ENCODE measurements at places on chromosomes 6 and 20.

GRCh38 chr6:117169781-117170281, 95.5 kb upstream of the VGLL2 start:
- DNase-seq, result no peak

DNA sequence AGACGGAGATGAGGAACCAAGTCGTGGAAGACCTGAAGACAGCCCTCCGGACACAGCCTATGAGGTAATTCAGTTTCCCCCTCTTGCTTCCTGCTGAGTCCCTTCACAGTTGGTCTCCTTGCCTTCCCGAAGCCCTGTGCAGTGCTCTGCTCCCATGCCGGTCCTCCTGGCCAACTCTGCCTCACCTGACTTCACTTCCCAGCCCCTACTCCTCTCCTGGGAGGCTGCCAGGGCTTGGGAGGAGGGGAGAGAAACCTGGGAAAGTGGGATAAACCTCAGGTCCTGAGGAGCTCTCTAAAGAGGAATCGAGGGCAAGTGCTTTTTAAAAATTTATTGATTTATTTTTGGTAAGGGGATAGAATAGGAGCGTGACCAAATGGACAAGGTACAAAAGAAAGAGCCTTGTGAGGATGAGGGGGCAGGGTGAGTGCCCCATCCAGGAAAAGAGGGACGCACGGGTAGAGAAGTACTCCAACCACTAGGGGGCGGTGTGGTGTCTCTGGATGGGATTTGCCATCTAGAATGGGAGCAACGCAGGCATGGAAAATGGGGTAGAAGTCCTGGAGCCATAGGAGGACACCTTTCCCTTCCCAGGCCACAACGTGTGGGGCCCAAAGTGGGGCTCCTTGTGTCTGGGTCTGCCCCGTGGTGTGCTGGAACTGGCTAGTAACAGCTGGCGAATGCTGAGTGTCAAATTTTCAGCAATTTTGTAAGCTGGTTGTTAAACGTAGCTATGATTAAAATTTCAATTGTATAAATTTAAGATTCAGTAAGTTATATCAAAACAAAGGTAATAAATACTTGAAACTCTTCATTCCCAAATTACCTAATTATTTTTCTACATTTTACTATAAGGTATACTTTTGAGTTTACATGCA, 69.0 kb downstream of the MOCS1 start:
- peak; percentile 51 for DNase-seq

DNA sequence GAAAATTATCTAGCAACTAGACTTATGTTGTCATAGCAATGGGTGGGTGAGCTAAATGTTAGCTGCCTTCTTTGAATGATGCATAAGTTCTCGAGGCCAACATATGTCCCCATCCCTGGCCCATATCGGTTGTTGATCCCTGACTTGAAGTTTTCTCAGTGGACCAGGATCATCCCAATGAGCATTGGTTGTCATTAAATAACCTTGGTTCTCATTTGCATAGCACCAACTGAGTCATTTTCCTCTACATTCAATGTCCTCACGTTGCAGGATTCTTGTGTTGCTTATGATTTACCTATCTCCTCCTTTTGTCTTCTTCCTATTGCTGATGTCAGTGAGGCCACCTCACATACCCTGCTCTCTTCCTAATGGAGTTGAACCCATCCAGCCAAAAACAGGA, 12.1 kb upstream of the AHCY start:
- no peak for DNase-seq

DNA sequence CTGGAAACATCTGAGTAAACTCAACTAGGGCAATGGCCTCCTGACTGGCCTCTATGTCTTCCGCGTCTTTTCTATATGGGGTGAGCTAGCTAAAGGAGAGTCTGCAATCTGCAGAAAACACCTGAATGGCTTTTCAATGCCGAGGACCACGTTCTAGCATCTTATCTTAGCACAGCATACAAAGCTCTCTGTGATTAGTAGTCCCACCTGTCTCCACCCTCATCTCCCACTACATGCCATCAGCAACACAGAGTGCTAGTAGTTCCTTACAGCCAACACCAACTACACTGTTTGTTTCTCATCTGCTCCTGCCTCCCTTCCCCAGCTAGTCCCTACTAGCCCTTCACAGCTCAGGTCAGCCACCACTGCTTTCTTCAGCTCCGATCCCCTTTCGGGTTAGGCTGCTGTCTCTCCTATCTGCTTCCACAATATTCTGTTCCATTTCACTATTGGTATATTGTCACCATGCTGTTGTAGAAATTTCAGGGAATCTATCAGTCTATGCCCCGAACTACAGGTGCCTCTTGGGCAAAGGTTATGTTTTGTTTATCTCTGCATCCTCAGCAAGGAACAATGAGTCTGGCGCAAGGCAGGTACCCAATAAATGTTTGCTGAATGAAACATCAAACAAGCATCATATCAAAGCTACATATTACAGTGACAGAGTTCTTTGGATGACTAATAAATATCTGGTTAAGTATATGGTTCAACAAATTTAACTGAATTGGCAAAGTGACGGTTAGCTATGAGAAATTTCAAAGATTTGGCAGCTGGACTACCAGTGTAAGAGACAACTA, 12.2 kb downstream of the LYRM4 start:
- DNase-seq, result no peak

DNA sequence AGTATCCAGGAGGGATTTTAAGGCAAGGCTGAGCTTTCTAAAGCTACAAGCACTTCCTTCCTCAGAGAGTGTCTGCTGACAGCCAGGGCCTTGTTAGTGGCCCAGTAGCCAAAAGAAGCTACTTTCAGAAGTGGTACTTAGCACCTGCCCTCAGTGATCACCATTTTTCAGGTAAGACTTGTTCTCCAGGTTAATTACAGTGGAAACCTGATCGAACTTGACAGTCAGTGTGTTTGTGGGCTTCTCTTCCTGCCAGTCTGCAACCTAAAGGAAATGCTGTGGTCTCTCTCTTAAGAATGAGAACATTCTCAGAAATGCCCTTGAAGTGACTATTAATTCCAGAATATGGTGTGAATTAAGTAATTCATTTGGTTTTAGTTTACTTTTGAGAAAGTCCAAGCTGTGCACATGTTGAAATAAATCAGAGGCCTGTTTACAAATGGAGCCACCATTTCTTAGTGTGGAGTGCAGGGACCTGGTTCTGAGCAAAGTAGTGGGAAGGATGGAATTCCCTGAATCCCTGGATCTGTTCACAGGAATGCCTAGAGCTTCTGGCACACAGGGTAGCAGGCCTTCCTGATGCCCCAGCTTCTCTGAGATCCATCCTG, 185.3 kb upstream of the AGPAT4 start:
- DNase-seq, result no peak

DNA sequence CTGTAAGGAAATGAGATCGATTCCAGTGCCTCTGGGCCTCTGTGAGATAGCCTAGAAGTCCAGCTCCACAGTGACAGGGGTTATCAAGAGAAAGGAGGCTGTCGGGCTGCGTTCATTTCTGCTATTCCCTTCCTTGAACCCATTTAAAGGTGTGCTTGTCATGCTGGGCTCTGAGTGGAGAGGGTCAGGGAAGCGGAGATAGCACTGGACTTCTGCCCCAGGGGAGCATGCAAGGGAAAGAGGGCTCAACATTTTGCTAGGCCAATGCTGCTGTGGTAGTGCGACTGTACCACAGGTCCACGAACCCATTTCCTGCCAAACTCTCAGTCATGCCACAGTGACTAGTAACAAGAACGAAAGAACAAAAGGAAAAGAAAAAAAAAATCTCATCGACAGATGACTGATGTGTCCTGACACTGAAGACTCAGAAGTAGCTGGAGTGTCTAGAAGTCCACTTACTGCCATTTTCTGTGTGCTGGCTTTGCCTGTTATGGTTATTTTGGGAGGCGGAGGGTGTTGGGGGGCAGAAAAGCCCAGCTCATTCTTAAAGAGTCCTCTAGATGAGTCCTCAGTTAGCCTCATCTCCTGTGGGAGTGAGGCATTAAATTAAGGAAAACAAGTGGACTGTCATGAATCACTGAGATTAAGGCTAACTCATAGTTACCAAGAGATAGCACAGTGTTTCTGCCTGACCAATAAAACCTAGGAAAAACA, 8.1 kb downstream of the NEDD9 start:
- no peak for DNase-seq

- DNase-seq, result peak; percentile 48
Measured at GRCh38 chr6:34457742-34458735, 7.8 kb upstream of the PACSIN1 start.

- DNase-seq, result no peak
Measured at GRCh38 chr6:132219901-132220300, 181.4 kb downstream of the MOXD1 start.

DNA sequence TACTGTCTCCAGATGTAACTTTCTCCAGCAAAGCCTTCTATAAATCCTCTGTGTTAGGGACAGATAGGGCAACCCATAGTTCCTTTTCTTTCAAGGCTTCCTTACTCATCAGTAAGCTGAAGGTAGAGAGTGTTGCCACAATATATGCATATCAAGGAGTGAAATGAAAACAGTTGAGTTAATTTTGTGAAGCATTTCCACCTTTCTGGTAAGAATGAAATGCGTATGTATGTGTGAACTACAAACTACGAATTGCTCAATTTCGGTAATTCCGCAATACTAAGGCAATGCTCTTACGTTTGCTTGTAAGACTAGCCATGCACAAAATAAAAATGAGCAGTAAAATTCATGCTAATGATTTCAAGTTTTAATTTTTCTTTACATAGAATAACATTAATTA, 61.2 kb upstream of the HBS1L start:
- DNase-seq, result no peak

DNA sequence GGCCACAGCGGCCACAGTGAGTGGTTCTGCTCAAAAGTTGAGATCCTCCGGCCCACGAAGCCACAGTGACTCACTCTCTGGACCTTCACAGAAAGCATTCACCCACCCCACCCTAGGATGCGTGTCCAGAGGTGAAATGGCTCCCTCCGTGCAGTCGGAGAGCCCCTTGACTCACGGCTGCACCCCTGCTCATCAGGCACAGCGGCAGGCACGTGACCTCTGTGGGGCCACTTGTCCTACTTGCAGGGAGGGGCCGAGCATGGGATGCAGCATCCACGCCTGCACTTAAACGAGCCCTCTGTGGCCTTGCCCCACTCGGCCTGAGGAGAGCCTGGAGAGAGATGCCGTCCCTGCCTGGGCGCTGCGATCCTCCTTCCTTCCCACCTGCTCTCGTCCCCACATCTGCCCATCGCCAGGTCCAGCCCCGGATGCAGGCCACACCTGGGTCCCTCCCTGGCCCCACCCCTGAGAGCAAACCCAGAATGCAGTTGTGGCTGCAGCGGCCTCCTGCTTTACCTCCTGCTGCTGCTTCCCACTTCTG, 28.7 kb downstream of the NTSR1 start:
- no peak for DNase-seq

- no peak for DNase-seq
Measured at GRCh38 chr6:88869263-88870020, 94.0 kb downstream of the RNGTT start.

- DNase-seq, result no peak
Measured at GRCh38 chr20:60900618-60901017, 351.4 kb upstream of the CDH4 start.

DNA sequence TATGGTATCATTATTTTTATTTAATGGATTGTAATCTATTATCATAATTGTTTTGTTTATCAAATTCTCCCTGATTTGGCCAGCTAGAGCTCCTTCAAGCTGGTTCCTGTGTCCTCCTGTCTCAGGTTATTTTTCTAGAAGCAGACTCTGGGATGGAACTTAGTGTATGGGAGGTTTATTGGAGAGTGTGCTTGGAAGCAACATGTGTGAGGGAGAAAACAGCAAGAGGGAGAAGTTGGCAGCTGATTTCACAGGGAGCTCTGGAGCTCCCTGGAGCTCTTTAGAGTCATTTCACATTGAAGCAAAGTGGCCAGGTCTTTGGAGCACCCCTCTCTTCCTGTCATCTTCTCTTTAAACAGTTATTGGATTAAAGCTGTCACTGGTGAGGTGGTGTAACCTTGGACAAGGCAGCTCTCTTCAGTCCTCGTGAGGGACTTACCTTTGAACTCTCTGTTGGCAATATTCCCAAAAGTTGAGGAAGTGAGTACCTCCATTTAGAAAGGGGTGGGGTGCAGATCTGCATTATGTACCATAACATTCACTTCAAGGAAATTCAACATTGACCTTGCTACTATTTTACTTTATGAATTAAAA, 103.6 kb downstream of the PHF3 start:
- no peak for DNase-seq

- DNase-seq, result no peak
Measured at GRCh38 chr20:52494244-52494643, 302.7 kb upstream of the ZFP64 start.

- no peak for DNase-seq
Measured at GRCh38 chr20:48621376-48622078, 206.3 kb downstream of the PREX1 start.

GRCh38 chr20:21388566-21388965, 8.8 kb downstream of the NKX2-4 start:
- DNase-seq, result no peak

DNA sequence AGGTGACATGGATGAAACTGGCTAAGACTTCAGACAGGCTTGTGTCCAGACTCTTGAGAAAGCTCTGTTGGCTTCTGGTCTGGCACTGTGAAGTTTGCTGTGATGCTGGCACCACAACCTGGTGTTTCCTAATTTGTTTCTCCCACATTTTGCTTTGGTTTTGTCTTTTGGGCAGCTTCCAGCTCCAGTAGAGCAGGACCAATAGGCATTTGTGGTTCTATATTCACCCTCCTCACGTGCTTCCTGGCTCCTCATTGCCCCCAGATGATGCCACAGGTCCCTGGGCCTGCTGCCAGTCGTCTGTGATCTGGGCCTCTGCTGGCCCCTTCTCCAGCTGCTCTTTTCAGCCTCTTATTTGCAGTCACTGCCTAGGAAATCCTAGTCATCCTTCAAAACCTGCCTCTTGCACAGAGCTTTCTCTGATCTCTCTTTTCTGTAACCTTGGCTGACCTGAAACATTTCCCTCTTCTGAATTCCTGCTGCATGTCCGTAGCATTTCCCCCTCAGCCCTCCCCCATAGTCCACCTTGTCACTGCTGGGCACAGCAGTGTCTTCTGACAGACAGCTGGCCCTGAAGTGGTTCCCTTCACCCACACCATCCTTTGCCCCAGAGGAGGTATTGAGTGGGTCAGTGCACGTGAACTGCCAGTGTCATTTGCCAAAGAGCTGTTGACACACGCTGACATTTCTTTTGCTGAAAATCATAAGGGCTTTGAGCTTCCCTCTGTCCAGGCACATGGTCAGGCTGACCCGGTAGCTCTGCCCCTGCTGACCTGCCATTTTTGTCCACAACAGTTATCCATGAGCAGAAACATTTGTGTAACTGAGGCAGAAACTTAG, 63.0 kb downstream of the PTPN1 start:
- DNase-seq, result peak; percentile 64
